ENCODE measurements at places on chromosomes 2 and 18.

DNA sequence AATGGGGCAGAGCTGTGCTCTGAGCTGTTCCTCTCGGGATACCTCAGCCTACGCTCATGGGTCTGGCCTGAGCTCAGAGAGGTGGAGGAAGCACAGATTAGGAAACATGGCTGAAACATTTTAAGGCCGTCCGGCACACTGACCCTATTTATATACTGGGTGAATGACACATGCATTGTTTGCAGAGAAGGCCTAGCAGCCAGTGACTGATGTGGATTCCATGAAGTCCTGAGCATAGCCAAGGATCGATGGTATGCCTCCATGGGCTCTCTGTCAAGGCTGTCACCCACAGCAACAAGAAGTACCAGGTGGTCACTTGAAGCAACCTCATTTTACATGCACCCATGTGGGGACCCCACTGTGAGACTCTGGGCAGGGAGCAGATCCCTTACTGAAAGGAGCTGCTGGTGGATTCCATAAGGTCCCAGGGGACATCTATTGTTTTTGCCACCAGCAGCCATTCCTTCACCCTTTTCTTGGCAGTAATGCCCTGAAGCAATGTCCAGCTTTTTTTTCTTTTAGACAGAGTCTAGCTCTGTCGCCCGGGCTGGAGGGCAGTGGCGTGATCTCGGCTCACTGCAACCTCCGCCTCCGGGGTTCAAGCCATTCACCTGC is 8.4 kb downstream of the PTMA start:
- no peak for DNase-seq

GRCh38 chr2:137535897-137536296 is 428.4 kb upstream of the HNMT start:
- DNase-seq = no peak

GRCh38 chr18:13246121-13246520 is 27.6 kb downstream of the LDLRAD4 start:
- DNase-seq = no peak

- no peak for DNase-seq
Measured at GRCh38 chr2:147051814-147052213, 793.0 kb upstream of the ACVR2A start.

DNA sequence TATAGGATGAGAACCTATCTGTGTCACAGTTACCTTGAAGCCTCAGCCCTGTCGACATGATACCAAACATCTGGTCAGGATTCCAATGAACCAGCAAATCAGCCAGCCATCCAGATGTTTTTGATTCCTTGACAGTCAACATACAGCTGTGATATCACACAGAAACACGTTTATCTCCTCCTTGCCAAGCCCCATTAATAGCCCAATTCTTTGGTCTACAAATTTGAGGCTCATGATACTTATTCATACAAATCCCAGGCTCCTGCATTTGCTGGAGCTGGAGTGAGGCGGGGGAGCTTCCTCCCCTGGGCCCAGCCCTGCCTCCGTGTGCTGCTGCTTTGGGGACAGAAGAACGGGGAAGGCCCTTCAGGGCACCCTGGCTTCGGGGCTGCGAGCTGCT is 611.6 kb upstream of the SALL3 start:
- no peak for DNase-seq

- DNase-seq = no peak
Measured at GRCh38 chr2:166888180-166888579, at the start of gene XIRP2. XIRP2 (plus strand) TSS chr2:166888480; CDS start chr2:166903483, 15,003 bp downstream.

GRCh38 chr2:22894761-22895160 is 490.2 kb upstream of the KLHL29 start:
- DNase-seq = no peak

DNA sequence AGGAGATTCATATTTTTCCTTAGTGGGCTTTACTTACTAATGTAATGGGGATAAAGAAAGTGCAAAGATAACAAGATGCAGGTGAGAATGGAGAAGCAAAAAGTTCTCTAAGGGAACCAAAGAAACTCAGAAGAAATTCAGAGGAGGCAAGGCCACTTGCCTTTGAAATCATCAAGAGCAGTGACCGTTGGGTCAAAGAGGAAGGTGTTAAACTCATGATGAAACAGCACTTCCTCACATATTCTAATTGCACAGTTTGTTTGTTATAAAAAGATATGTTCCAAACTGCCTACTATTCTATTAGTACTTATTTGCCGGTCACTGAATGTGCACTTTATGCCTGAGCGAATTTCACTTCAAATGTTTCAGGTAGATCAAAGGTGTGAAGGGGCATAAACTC is 975.1 kb downstream of the BCL11A start:
- DNase-seq = no peak

- DNase-seq = no peak
Measured at GRCh38 chr2:34045101-34045655, 446.1 kb upstream of the FAM98A start.

DNA sequence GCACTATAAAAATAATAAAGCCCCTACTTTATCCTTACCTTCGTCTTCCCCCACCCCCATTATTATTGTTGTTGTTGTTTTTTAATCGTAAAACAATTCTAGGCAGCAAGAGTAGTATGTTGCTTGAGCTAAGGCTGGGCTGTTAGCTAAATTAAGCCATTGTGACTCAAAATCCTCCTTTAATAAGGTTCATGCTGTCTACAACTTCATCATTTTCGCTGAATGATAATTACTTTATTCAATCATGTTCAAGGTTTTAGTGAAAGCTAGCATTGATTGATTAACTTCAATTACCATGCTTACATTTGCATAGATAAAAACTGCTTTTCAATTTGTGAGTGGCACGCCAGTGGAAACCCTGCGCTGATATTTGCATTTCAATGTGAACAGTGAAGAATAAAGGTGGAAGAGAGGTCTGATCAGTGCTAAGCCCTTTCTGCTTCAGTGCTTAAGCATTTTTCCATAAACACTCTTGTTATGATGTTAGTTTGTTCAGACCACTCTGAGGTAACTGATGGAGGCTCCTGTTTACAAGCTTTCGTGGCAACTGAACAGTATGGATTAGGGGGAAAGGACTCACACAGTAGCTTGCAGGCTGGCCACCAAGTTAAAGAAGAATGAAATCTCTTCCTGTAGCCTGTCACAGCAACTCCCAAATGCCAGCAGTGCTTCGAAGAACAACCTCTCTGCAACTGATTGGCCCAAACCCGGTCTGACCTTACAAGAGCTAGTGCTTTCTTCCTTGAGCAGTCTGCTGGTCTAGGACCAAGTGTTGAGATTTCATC is 156.8 kb downstream of the GPD2 start:
- DNase-seq = no peak

GRCh38 chr18:8049147-8049546 is 482.0 kb downstream of the PTPRM start:
- DNase-seq = no peak

GRCh38 chr2:11326677-11327211 is 17.7 kb downstream of the ROCK2 start:
- DNase-seq = no peak

GRCh38 chr2:106208874-106209273 is 14.8 kb upstream of the UXS1 start:
- no peak for DNase-seq

- DNase-seq = no peak
Measured at GRCh38 chr18:75639472-75639831, 211.9 kb upstream of the SMIM21 start.

DNA sequence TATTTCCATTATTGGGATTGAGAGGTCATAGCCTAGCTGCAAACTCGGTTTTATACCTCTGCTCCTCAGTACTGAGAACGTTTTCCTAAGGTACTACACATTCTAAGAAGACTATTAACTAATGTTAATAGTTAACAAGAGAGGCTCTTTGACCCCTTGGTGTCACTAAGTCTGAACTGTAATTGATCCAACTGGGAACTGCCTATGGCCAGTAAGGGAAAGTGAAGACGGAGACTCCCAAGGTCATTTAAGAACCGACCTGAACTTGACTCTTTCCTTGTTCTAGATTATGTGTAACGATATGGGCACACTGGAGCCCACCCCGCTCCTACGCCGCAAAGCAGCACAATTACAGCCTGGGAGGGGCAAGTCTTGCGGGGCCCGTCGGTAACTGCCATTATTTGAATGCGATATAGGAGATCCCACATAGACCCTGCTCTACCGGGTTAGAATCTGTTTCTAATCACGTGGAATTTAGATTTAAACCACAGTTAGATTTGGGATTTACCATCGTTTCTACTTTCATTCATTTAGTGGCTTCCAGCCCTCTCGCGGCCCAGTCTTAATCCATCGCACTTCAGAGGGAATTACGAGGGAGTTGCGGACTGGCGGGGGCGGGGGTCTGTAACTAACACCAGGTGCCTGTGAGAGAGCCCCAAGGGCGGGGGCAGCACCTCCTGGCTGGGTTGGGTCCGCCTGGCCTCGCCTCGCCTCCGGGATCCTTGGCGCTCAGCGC is 84.1 kb upstream of the EPB41L3 start:
- DNase-seq = no peak

DNA sequence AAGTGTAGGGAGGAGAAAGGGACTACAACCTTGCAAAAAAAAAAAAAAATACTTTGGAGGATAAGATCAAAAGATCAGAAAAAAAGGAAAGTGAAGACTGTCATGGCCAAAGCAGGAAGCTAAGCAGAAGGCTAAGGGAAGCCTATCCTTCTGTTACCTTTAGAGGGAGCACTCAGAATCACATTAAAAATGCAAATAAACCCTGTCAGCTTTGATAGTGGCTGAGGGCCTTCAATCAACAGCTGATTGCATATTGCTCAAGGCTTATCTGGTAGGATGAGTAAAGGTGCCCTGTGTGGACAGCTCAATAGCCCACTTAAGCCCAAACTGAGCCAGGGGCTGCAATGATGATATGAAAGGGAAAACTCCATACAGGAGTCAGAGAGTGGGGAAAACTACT is 1021.2 kb downstream of the LRP1B start:
- DNase-seq = no peak
